ENCODE measurements at places on chromosomes 7 and 10.

GRCh38 chr10:95845411-95845810 lies 62.4 kb upstream of the CC2D2B start:
- no peak for DNase-seq

DNA sequence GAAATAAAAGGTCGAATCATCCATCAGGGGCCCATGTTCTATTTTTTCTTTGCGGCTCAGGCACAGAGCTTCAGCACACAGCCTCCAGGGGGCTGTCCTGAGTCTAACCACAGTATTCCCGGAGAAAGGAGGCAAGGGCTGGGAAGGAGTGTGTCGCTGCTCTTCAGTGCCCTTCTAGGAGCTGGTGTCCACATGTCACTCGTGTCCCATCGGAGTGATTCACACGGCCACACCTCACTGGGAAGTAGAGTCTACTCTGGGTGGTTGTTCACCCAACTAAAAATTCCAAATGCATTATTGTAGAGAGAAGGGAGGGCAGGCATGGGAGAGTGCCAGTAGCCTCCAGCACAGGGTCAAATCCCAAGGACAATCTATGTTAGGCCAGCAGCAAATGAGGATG lies 114.8 kb upstream of the LANCL2 start:
- no peak for DNase-seq

DNA sequence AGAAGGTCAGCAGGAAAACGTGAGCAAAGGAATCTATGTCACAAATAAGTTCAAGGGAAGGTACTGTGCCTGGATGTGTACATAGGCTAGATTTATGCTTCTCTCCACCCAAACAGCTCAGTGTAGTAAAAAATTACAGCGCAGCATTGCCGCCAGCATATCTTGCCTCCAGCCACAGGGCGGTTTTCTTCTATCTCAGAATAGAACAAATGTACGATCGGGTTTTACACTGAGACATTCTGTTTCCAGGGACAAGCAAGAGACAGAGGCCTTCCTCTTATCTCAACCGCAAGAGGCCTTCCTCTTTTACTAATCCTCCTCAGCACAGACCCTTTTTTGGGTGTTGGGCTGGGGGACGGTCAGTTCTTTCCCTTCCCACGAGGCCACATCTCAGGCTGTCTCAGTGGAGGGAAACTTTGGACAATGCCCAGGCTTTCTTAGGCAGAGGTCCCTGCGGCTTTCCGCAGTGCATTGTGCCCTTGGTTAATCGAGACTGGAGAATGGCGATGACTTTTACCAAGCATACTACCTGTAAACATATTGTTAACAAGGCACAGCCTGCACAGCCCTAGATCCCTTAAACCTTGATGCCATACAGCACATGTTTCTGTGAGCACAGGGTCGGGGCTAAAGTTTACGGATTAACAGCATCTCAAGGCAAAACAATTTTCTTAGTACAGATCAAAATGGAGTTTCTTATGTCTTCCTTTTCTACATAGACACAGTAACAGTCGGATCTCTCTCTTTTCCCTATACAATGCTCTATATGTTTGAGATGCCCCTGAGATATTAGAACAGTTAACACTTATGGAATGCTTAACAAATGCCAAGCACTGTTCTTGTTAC lies 11.6 kb upstream of the ABHD11 start:
- DNase-seq, result no peak

- no peak for DNase-seq
These were observed 74.9 kb downstream of the VWC2 start for GRCh38 chr7:49848211-49848841.

GRCh38 chr10:64365663-64366062 lies 844.5 kb downstream of the REEP3 start:
- DNase-seq, result no peak
